Lower lobe of right lung (tissue), 2 donors: ENCODE measurements at places on chromosomes 3 and 15. TPM values are rescaled to one million over a fixed set of nuclear protein-coding genes. Genes with fewer than 3 reads are reported as not detected.

The SLC15A2 gene
- 63.6 TPM for total RNA-seq

The IL16 gene
- 34.6 TPM for total RNA-seq

The C3orf22 gene
- total RNA-seq: not detected

DNA sequence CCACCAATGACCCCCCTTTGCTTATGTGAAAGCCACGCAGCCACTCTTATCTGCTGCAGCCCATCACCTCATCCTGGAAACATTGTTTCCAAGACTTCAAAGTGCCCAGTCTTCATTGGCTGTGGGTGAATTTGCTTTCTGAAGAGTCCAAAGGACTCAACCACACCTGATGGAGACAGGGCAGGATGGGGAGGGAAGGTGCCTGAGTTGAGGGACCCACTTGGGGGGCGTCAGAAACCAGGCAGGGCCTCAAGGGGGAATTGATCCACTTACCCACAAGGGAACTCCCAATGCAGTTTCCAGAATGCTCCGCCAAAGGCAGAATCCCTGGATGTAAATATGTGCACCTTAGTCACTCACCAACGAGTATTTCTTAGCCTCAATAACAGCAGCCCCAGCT is 147.9 kb upstream of the ATP2B2 start:
- no peak for DNase-seq

- no peak for DNase-seq
Observed at GRCh38 chr3:143307613-143308183, 188.1 kb downstream of the CHST2 start.

DNA sequence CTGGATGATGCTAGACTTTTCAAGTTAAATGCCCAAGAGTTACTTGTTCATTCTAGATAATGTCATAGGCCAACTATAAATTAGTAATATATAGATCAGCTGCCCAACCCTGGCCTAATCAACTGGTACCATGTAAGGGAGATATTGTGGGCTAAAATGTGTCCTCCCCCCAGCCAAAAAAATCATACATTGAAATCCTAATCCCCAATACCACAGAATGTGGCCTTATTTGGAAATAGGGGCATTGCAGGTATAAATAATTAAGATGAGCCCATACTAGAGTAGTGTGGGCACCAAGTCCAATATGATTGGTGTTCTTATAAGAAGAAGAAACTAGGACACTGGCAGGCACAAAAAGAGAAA is 92.5 kb downstream of the RPL22L1 start:
- no peak for DNase-seq

DNA sequence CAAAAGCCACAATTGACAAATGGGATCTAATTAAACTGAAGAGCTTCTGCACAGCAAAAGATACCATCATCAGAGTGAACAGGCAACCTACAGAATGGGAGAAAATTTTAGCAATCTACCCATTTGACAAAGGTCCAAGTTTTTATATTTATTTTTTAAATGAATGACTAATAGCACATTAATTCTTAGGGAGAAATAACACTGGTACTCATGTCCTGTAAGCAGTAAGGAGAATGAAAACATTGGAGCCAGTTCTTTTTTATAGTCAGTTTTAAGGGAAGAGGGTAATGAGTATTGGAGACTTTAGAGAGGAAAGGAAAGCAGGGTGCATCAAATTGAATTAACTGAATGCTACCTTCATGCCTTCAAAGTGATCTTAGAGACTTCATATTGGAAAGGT is 404.7 kb upstream of the TGFBR2 start:
- DNase-seq: no peak

The CCDC54 gene
- total RNA-seq: not detected

- no peak for DNase-seq
Observed at GRCh38 chr3:134306320-134306719, 55.7 kb upstream of the RYK start.

The ISL2 gene
- total RNA-seq: 0.38 TPM

The PRSS50 gene
- 0.41 TPM for total RNA-seq

The TRH gene
- total RNA-seq: not detected

DNA sequence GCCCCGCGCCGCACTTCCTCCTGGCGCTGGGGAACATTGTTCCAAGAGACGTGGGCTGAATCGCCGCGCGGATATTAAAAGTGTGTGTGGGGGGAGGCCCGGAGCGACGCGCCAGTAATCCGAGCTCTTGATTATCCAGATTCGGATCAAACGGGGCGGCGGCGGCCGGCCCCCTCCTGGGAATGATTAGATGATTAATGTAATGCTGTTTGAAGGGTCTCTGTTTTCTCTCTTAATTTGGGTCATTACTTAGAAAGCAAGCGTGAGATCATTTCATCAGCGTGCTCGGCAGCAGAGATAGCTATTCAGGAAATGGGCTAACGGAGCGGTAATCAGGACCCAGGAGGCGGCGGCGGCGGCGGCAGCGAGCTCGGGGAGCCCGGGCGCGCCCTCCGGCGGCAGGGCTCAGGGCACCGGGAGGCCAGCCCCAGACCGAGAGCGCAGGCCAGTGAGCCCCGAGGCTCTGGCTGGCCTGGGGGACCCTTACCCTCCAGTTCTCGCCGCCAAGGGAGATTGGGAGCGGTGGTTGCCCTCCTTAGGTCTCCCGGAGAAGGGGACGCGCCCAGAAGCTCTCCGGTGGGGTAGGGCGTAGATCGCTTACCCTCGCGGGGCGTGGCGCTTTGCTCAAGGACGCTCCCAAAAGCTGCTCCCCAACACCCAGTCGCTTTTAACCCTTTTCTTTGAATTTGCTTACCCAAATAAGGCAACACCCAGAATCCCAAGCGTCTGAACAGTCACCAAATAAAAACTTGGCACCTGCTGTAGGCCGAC is 4.5 kb downstream of the FEZF2 start:
- DNase-seq: no peak

The CCNB2 gene
- 2.0 TPM for total RNA-seq

- no peak for DNase-seq
Observed at GRCh38 chr15:64667736-64668161, 107.6 kb downstream of the RBPMS2 start.

DNA sequence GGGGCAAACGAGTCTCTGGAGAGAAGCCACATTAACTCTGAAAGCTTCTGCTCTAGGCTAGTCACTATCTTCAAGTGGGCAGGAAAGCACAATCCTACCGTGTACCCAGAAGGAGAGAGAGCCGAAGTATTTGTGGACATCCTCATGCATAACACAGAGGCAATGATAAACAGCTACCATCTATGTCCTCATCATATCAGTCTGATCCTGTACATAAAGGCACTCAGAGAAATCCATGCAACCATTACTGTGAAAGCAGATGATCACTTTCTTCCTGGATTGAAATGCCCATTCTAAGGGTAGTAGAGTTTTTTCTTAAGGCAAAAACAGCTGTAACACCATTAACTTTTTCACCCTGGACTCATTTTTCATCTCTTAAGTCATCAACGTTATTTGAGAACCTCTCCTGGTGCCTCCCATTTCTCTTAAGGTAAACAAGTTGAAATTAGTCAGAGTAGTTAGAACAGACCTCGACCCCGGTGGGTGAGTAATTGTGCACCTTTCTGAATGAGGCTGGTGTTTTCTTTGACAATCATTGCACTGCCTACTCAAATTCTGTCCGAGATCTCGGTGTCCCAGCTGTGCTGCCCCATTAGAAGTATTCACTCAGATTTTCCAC is 327.4 kb downstream of the SHQ1 start:
- DNase-seq: no peak

The IGSF10 gene
- 30.9 TPM for total RNA-seq

The GPR176 gene
- total RNA-seq: 2.4 TPM

The SLC35A5 gene
- total RNA-seq: 37.4 TPM

DNA sequence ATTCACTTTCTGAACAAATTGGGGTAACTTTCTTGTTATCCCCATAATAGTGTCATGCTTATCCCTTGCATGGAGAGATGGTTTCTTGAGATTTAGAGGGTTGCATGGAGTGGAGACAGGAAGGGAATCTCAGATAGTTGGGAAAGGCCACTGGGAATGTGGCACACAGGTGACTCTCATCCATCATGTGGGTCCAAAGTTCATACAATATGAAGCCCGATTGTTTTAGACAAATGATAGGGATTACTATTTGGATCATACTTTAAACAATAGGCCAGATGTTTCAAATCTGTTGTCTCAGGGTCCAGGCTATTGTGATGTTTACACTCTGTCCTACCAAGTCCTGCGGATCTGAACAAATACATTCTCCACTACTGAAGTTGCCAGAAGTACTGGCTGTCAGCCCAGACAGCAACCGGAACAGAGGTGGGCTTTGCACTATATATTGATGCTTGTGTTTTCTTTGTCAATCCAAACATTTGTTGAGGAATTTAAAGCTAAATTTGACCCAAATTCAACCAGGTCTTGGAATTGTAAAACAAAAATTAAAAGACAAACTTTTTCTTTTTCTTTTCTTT is 39.2 kb upstream of the NMNAT3 start:
- no peak for DNase-seq

- no peak for DNase-seq
Observed at GRCh38 chr3:184748219-184749135, 36.6 kb upstream of the MAGEF1 start.

DNA sequence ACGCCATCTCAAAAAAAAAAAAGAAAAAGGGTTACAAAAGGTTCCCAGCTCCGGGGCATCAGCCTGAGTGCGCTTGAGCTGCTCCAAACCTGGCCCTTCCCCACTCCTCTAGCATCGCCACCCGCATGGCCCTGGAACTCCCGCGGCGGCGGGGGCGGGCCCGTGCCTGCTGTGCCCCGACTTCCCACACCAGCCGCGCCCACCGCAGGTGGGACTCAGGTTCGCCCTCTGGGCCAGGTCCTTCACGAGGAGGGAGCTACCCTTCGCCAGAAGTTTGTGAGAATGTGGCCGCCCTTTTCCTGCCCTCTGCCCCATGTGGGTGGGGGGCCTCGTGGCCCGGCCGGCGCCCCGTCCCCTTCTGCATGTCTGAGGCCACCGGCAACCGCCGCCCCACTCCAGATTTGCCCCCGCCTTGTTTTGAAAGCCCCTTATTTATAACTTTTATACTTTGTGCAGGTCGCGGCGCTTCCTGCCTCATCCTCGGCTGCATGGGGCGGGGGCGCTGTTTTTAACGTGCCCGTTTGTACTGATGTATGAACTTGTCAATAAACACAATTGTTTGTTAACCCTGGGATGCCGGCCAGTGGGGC is 507 bp upstream of the JMJD7 start:
- DNase-seq: no peak

The PDE8A gene
- total RNA-seq: 49.2 TPM

DNA sequence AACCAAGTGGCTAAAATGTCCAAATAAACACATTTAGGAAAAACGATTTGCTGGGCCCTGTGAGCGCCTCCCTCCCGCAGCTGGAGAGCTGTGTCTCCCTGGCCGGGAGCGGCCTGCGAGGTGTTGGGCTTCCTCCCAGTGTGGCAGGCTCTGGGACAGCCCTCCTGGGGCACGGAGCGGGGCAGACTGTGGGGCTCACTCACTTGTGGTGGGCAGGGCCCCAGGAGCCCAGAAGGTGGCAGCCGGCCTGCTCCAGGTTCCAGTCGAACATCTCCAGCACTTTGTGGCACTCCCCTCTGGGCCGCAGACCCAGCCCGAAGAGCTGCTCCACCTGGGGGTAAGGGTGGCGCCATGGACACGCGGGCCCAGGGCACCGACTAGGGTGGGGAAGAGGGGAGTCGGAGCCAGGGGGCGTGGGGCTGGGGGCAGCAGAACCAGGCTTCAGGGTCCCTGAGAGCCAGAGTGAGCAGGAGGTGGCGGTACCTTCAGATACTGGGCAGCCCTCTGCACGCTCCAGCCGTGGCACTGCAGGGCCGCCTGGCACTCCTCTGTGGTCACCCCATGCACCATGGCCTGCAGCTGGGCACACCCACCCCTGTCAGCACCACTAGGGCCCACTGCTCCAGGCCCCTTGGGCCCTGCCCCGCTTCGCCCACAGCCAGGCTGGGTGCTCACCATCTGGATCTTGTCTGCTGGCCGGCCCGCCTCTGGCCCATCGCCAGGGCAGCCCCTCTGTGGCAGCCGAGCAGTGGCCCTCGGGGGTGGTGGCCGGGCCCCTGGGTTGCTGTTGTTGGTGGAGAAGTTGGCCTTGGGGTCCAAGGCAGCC is 41.5 kb downstream of the TNK2 start:
- DNase-seq: no peak

The C3orf49 gene
- total RNA-seq: not detected

The CPLX3 gene
- total RNA-seq: not detected

The FBXO45 gene
- 7.3 TPM for total RNA-seq
